ENCODE measurements at places on chromosomes 6 and 20.

DNA sequence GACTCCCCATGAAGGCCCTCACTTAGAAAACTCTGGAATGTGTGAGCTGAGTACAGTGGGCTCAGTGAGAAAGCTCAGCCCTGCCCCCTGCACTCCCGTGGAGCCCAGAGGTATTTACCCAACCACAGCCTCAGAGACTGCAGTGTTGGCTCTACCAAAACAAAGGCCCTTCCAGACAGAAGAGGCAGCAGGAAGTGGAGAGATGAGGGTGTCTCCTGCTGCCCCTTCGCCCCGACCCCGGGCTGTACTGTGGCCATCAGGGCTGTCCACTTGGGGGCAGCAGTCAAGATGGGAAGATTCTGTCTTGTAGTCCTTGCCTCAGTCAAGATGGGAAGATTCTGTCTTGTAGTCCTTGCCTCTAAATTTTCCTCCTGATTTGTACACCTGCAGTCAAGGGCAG, 341.3 kb downstream of the TAF4 start:
- no peak for DNase-seq

- DNase-seq, result no peak
Measured at GRCh38 chr20:57693002-57693582, 16.7 kb downstream of the PMEPA1 start.

GRCh38 chr6:106855117-106855516, 119.4 kb downstream of the CD24 start:
- DNase-seq, result no peak

- no peak for DNase-seq
Measured at GRCh38 chr6:147157930-147158329, 46.3 kb upstream of the STXBP5 start.

GRCh38 chr6:109508166-109508860, 25.3 kb upstream of the ZBTB24 start:
- no peak for DNase-seq

- peak; percentile 96 for DNase-seq
Measured at GRCh38 chr20:51562332-51563173, 20.0 kb upstream of the NFATC2 start.

- no peak for DNase-seq
Measured at GRCh38 chr20:24366336-24367004, 103.0 kb upstream of the SYNDIG1 start.

DNA sequence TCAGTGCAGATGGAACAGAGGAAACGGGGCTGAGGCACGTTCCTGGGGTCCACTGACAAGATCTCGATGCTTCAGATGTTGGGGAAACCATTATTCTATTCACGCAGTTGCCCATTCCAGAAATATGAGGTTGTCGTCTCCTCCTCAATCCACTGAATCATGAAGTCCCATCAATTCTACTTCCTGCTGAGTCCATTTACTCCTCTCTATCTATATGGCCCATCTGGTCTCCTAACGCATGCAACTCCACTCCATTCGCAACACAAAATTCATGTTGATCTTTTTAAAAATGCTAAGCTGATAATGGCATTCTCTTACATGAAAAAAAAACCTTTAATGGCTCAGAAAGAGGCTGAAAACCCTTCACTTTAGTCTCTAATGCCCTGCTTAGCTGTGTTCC, 37.5 kb downstream of the MAP3K5 start:
- no peak for DNase-seq

- no peak for DNase-seq
Measured at GRCh38 chr6:131740161-131740560, 29.3 kb upstream of the CTAGE9 start.

DNA sequence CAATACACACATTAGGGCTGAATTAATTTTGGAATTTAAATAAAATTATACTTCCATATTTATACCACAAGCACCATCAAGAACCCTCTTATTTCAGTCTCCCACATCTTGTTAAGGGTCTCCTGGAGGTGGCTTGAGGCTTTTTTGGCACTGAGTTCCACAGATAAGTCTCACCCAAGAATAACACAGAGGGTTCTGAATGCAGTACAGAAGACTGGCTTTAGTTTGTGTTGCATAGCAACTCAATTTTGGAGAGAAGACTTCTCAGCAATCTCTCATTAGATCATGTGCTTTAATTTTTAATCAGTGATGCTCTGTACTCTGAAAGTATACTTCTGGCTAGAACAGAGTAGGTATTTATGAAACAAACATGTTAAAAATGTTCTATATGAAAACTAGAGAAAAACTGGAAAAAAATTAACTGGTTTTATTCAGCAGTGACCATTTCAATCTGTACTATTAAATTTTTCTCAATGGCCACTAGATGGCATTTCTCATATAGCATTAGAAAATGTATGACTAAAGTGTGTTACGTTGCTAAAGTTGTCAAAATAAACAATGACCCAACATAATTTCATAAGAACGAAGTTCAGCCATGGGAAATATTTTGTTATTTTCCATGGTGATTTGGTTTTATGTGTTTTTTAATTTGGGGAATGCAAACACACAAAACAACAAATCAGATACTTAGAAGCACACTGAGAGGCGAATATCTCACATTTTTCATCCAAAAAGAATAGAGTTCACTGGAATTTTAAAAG, 32.7 kb upstream of the MAP7 start:
- no peak for DNase-seq

- DNase-seq, result no peak
Measured at GRCh38 chr6:35280903-35281302, 16.7 kb upstream of the DEF6 start.

DNA sequence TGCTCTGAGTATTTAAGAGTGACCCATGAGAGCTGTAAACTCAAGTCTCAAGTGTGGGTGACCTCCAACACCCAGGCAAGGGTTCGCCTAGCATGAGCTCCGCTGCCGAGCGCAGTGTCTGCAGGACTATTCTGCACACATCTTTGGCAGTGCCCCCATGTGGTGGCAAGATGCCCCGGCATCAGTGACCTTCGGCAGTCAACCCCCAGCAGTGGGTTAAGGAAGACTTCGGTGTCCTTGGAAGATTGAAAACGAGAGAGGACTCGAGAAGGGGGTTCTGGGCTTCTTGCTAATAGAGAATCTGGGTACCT, 43.1 kb downstream of the RBM38 start:
- no peak for DNase-seq

DNA sequence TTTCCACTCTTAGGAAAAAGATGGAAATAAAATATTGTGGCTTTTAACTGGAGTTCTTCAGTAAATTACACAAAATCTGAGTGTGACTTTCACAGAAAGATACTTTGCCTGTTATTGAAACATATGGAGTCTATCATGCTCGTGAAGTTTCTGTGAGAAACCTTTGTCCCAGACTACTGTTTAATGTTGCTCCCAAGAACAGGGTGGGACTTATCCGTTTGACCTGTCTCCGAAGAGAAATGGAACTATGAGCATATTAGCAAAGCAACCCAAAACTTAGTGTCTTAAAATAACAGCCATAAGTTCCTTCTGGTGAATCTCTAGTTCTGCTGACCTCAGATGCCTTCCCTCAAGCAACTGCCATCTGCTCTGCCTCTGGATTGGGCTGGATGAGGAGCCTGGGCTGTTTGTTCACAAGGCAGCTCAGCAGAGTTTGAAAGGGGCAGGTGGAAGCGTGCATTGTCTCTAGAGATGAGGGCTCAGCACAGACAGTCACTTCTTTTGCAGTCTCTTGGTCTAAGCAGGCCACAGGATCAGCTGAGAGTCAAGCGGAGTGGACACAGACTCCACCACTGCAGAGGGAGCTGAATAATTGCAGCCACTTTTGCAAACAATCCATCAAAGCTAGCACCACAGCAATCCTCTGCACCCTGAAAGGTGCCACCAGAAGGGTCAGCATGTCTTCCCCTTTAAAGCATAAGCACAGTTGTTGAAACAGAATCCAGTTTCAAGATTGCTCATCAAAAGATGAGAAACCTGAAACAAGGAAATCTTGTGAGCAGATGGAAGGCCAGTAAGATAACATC, 52.8 kb downstream of the MYB start:
- no peak for DNase-seq

- no peak for DNase-seq
Measured at GRCh38 chr20:19522071-19522801, 235.8 kb upstream of the RIN2 start.

GRCh38 chr6:84517741-84518530, 246.5 kb downstream of the TBX18 start:
- DNase-seq, result no peak

DNA sequence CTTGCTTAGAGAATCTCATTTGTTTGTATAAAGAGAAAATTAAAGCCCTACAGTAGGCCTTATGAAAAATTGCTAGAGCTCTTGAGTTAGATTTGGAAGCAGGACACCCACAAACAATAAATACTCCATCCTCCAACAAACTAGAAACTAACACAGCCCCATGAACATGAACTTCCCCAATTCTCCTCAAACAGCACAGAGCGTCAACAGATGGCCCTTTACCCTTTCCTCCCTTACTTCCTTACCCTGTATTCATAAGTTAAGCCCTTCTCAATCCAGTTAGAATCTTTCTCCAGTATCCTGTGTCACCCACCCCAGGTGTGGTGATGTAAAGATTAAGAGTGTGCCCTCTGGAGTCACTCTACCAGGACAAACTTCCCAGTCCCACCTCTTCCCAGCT, 113.7 kb downstream of the UNC5CL start:
- DNase-seq, result no peak

DNA sequence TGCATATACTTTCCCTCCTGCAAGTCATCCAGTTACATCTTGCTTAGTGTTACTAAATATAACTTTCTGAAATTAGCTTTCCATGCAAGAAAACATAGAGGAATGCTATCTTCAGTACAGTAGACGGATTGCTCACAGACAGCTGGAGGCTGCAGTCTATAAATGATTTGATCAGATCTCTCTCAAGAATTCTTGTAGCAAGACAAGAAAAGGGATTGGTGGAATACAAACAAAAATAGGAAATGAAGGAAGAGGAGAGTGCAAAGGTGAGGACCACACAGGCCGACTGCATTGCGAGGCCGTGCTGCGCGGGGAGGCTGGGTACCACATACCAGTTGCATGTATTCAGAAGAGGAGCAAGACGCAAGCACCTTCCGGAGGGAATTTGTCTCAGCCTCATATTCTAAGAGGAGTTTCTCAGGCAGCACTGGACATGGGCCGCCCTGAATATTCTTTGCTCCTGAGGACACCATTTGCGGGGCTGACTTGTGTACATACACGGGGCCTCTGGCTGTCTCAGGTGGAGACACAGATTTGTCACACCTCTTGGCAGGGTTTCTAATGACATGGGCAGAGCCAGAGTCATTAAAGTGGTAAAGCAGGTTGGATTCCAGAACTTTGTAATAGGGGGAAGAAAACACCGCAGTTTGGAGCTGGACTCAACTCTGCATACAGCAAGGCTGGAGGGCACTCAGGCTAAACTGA, 22.7 kb upstream of the KIF25 start:
- DNase-seq, result no peak

GRCh38 chr6:14997507-14997906, 248.4 kb upstream of the JARID2 start:
- DNase-seq, result no peak

DNA sequence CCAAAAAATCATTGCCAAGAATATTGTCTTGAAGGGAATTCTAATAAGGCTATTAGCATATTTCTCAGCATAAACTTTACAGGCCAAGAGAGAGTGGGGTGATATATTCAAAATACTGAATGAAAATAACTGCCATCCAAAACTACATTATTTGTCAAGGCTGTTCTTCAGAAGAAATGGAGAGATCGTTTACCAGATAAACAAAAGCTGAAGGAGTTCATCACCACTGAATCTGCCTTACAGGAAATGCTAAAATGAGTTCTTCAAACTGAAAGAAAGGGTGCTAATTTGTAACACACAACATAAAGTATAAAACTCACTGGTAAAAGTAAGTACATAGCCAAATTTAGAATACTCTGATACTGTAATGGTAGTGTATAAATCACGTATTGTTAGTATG, 517.0 kb downstream of the TENT5A start:
- DNase-seq, result no peak

DNA sequence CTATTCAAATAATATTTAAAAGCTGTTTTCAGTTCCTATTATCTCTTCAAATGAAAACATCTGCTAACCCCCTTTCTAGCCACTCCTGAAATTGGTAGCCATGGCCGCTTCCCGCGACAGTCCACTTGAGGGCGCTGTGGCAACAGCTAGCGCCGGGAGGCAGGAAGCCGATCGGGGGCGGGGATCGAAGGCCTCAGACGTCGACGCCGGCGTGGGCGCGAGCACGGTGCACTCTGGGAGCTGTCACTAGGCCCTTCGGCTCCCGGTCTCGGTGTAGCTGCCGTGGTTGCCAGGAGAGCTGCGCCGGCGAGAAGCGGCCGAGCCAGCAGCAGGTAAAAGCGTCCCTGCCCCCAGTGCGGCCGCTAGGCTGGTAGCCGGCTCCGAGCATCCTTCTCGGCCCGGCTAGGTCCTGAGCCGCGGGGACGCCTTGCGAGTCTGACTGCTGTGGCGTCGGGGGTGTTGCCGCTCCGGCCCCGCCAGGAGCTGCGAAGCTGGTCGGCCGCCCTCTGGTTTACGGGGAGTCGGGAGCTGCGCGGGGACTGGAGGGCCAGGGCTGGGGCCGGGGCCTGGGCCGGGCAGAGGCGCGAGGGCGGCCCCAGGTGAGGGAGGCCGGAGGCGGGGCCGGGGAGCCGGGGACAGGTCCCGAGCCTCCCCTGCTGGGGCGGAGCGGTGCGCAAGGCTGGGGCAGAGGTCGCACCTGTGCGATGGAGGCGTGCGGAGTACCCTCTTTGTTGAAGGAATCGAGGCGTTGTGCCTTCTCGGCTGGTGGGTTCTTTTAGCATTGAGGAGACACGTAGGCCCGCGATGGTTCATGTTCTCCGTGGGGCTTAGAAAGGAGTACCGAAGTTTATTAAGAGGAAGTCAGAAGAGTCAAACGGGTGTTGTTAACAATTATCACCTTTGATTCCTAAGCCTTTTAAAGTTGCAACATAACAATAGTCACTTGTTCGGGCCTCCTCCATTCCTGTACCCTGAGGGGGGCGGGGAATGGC, at the start of gene DOP1A:
Gene DOP1A, plus strand, starts transcription at position 224 of the 992 bp plus-strand sequence. CDS start 29,307 bp downstream, outside the sequence.
- peak; percentile 99 for DNase-seq

DNA sequence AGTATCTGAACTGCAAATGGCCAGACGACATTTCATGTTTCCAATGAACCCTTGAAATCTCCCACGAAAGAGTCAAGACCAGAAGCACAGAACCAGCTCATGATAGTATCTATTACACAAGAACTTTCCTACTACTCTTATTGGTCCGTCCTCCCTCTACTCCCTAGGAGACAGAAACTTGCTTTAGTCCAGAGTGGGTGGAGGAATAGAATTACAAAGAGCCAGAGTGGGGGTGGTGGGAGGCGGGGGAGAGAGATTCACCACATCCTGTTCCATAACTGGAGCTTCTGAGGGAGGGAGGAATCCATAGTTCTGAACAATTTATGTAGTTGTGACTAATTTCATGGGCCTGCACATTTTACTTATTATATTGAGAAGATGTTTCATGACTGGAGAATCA, 18.5 kb upstream of the WFDC10A start:
- no peak for DNase-seq

All from posterior vena cava (tissue), 2 donors.